ENCODE measurements at places on chromosomes 2 and 18.

DNA sequence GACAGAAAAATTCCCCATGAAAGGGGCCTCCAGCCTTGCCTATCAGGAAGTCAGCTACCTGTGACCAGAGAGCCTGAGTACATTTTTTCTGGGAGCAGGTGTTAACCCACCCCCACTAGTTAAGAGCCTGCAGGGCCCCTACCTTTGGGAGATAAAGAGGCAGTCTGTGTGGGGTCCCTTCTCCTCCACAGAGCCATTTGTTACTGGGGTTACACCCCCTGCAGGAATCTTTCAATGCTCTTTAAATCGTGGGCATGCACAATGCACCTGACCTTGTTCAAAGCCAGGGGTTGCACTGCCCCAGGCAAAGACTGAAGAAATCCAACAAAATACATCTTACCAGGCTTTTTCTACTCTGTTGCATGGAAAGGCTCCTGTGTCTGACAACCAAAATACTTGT, 15.7 kb upstream of the LYPD6 start:
- DNase-seq = no peak

DNA sequence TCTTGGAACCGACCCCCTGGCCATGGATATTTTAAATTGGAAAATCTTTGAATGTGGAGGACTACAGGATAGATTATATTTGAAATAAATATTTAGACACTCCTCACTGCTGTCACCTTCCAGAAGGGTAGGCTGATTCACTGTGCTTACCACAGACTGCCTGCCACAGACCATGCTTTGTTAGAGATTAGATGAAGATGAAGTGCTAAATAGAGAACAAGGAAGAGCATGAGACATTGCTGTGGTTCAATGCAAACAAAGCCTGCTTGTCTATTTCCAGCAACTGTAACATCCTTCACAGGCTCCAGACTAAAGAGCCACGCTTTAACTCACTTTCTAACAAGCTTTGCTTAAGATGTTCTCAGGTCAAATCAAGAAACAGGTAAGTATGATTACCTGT, 81.0 kb upstream of the TMEM17 start:
- no peak for DNase-seq

GRCh38 chr2:197261808-197262226, 48.8 kb downstream of the ANKRD44 start:
- DNase-seq = no peak

DNA sequence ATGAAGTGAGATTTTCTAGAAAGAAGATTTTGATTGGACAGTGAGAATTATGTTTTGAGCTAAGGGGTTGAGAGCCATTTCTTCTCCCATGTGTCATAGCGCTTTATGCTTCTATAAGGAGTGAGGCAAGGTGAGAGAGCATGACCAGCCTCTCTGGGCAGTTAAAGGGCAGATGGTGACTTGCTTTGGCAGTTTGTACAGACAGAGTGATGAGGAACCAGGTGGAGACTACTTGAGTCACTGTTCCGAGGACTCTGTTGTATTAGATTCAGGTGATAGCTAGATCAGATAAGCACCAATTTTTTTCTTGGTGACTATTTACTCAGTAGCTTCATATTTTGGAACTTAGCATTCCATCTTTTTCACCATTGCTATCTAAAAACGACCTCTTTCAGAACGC, 4.5 kb downstream of the CRIM1 start:
- DNase-seq = no peak

- DNase-seq = no peak
Observed at GRCh38 chr2:187263675-187264560, 184.1 kb downstream of the CALCRL start.

DNA sequence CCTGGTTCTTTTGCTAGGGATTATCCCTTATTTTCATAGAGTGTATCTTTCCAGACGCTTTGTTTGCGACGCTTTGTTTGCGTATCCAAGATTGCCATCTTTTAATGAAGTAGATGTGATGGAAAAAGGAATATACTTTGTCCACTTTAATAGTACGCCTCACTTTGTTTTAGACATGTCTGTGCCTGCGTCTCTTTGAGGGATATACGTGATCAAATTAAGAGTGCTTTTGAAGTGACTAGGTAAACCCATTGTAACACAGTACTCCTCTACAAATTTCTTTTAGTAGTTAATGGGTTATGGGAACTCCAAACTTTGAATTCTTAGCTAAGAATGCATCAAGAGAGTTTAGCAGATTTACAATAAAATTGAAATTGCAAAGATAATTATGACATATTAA, 27.9 kb downstream of the ACSL3 start:
- DNase-seq = no peak

GRCh38 chr2:149901231-149901859, 313.8 kb upstream of the MMADHC start:
- DNase-seq = no peak

DNA sequence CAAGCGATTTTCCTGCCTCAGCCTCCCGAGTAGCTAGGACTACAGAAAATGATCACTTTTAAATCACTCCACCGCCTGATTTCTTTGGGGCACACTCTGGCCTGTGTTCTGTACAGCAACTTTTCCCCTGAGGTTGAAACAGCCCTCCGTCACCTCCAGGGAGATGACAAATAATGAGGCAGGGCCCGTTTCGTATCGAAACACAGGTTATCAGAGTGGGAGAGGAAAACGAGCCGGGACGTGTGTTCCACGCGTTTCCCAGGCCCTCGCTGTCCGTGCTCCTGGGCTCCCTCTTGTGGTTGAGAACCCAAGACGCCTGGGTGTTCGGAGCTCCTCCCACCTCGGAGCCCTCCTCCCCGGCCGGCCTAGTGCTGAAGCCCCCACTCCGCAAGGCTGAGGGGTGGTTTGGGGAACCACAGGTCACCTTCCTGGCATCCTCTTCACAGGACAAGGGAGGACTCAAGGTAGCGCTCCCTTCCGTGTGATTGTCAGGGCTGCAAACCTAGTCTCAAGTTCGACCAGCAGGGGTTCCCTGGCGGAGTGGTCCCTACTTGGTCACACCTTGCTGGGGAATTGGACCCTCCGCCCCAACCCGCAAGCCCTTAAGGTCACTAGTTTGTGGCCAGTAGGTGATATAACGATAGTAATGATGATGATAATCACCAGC, 12.8 kb downstream of the ATP6V1B1 start:
- peak; percentile 66 for DNase-seq

- no peak for DNase-seq
Observed at GRCh38 chr2:147479358-147479757, 365.5 kb upstream of the ACVR2A start.

DNA sequence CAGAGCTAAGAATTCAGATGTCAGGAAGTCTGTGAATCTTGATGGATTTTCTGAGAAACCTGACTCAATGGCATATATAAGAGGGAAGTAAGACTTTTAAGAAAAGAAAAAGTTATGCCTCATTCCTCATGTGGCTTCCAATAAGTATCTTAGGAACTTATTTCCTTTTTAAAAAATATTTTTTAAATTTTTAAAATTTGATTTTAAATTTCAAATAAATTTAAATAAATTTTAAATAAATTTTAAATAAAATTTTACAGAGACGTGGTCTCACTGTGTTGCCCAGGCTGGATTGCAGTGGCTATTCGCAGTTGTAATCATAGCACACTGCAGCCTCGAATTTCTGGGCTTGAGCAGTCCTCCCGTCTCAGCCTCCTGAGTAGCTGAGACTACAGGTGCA, 11.5 kb upstream of the POLR1B start:
- no peak for DNase-seq

Measured in erythroblast (primary cell).